IMR-90 (cell line): ENCODE measurements at places on chromosomes 1 and 21.
A peak's percentile ranks its signal among the peaks of the same experiment; 100 is the strongest.

- DNase-seq = no peak
Observed at GRCh38 chr21:28823429-28823828, 169.2 kb downstream of the LTN1 start.

DNA sequence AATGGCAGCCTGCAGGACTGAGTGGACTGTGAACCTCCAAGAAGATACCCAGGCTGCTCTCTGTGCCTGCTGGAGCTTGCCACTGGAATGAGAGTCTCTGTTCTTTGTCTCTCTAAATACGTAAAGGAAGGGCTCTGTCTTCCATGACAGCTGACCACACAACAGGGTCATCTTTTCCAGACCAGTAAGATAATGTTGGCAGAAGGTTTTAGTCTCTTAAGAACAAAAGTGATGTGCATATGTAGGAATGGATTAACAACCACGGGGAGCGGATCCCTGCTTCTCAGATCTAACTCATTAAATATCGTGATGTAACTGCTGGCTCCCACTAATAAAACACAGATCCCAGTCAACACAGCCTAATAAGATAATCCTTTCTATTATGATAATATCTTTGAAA lies 67.5 kb downstream of the MAP10 start:
- no peak for DNase-seq

DNA sequence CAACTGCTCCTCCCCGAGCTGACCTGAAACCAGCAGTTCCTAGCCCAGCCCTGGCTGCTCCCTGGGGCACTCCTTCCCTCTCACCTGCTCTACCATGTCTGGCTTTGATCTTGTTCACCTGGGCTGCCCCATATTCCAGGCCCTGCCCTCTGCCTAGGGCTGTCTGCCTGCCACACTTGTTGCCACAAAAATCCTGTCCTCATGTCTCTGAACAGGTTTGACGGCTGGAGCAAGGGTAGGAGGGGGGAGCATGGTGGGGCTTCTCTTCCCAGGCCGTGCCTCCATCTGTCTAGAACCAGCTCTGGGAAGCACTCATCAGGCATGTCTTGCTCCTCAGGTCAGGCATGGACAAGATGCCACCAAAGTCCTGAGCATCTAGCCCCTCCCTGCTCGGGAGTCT lies 44.3 kb upstream of the WNT2B start:
- no peak for DNase-seq

DNA sequence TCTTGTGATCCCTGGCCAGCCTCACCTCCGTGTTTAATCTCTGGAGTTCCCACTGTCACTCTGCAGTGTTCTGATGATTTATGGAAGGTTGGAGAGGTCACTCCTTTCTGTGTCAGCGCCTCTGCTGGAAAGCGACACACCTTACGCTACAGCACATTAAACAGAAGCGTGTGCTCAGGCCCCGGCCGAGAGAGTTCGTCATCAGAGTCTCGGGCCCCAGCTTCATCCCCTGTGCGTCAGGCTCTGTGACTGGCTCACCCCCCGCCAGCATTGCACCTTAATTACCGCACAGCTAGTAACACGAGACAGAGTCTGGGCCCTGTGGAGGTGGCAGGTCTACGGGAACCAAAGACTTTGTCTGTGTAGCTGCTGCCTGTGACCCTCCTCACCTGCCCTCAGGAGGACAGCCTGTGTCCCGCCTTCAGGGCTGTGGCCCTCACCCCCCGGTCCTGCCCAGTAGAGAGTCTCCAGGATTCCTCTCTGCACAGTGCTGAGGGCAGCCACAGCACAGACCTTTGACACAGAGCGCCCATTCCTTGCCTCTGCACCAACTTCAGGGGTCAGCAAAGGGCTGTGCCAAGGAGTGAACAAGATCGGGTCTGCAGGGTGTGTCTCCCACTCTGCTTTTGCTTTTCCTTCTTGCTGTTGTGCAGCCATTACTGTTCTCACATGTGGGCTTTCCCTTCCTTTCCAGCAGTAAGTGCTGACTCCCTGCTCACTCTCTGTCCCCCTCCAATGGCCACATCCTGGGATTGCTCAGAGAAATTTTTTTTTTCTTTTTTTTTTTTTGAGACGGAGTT lies 157.6 kb downstream of the PGBD5 start:
- peak; percentile 75 for DNase-seq

DNA sequence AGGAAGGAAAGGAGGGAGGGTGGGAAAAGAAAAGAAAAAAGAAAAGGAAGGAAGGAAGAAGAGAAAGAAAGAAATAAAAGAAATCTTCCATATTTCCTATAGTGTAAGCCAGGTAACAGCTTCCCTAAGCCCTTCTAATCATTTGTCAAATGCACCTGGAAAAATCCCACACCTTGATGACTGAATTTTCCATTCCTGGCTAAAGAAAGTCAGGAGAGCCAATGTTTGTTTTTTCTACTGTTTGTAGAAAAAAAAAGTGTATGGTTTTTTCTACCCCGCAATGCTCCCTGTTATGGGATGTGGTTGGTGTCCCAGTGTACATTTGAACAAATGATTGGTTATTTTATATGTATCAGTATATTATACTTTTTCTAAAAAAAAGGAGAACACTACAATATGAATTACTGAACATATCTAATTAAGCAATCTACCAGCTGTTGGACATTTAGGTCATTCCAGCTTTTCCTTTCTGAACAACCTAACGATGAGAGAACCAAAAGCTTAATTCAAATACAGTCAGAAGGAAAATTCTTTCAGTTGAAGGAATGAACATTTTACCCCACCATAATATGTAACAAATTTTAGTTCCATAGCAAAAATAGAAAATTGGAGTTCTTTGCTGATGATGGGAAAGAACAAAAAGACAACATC lies 355.0 kb downstream of the SETD4 start:
- no peak for DNase-seq

DNA sequence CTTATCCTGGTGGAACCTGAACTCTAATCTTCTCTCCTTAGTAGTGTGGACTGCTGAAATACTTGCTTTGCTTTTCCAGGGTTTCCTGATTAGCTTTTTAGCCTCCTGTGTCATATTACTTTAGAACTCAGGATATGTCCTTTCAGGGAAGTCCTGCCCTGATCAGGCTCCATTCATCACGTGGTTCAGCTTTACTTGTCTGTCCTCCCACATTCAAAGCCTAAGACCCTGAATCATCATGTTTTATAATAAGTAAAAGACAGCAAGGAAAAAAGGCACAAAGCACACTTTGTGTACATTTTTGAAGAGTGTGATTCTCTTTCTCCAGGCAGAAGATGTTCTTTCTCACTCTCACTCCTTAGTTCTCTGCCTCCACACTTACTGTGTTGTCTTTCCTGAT lies 70.6 kb downstream of the PATJ start:
- DNase-seq = peak; percentile 4

- DNase-seq = peak; percentile 12
Observed at GRCh38 chr21:41786509-41786987, 19.7 kb upstream of the RIPK4 start.

DNA sequence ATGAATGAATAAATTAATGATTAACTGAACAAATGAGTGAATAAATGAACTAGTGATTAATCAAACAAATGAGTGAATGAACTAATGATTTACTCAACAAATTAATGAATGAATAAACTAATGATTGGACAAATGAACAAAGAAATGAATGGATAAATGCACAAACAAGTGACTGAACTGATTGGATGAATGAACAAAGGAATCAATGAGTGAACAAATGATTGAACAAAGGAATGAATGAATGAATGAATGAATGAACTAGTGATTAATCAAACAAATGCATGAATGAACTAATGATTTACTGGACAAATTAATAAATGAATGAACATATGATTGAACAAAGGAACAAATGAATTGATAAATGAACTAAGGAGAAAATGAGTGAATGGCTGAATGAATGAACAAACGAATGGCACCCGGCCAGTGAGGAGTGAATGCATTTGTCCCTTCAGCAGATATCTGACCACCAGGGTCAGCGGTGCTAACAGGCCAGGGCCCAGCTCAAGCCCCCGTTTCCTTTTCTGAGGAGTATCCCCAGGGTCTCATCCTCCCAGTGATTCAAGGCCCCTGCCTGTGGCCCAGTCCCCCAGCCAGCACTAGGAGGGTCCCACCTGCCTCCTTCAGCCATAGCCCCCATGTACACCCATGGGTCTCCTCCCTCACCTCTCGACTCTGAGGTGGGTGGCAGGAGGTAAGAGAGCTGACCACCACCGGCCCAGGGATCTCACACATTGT lies 49.9 kb downstream of the WNT9A start:
- DNase-seq = no peak

DNA sequence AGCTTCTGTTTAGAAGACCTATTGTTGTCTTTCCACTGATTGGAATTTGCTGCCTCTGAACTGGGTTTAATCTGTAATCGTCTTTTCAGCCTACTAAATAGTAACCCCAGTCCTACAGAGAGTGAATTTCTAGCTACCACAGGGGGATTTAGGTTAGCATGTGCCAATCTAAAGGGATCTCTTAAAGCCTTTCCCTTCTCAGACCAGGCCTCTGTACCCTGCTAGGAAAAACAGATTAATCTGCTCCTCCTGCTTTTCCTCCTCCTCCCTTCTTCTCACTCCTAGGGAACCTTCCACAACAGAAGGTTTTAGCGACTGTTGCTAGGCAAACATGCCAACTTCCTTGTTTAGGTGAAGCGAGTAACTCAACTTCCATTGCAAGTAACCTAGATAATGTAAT lies 1.3 kb upstream of the RC3H1 start:
- peak; percentile 50 for DNase-seq

DNA sequence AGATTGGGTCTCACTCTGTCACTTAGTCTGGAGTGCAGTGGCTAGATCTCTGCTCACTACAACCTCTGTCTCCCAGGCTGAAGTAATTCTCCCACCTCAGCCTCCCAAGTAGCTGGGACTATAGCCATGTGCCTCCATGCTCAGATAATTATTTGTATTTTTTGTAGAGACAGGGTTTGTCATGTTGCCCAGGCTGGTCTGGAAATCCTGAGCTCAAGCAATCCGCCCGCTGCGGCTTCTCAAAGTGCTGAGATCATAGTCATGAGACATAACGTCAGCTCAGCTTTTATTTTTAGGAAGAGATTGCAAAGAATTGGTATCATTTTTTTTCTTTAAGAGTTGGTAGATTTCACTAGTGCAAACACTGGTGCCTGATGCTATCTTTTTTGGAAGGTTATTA lies 244.9 kb downstream of the DSCAM start:
- DNase-seq = no peak

- peak; percentile 50 for DNase-seq
Observed at GRCh38 chr1:153775458-153776327, 486 bp downstream of the SLC27A3 start.

- no peak for DNase-seq
Observed at GRCh38 chr1:94090761-94091160, 30.2 kb downstream of the ABCA4 start.

DNA sequence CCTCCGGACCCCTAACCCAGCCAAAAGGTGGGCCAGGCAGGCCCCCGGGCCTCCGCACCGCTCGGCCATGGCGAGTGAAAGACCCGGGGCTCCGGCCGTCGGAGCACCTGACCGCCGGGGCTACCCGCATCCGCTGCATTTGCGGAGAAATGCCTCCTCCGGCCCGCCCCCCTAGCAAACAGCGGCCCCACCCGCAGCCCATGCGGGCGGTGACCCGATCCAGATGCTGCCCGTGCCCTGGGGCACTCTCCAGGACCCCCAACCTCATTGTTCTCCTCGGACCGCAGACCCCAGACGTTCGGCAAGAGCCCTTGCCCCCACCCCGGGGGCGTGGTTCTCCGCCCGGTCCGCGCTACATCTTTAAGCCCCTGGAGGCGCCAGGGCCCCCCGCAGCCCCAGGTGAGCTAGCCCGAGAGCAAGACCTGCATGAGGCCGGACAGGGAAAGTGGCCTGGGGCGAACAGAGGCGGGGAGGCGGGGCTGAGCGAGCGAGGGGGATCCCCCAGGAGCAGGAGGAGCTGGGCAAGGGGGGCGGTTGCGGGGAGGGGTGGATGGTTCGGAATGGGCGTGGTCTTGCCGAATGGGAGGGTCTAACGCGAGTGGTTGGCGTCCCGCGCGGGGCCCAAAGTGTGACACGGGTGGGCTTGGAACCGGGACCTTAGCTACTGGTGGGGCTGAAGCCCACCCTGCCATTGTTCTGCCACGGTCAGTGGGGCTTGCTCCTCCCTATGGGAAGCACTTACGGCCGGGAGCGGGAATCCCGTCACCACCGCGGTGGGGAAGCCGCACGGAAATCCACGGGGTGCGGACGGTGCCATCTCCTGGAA lies 6.3 kb upstream of the CRYBG2 start:
- DNase-seq = no peak

- DNase-seq = no peak
Observed at GRCh38 chr1:19007491-19008441, 51.3 kb upstream of the IFFO2 start.

DNA sequence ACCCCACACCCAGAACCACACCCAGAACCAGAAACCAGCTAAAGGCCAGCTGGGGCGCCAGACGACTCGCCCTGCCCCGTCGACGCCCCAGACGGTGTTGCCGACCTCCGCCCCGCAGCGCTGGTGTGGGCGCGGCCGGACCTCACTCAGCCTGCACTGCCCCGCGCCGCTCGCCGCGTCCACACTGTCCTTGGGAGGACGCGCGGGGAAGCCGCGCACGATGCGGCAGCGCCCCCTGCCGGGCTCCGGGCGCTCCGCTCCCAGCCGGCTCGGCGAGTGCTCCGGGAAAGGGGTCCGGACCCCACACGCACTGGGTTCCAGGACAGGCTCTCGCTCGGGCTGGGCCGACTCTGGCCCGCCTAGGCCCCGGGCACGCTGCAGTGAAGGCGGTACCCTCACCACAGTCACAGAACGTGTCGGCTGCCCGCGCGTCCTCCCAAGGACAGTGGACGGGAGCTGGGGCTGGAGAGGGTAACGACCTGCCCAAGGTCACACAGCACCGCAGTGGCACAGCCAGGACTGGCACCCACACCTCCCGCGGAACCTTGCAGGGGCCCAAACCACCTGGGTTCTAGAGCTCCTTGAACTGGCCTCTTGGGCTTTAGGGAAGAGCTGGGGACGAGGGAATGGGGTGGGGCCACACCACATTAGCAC lies 90.2 kb downstream of the DMRTA2 start:
- peak; percentile 13 for DNase-seq

GRCh38 chr1:65281846-65282245 lies 27.5 kb upstream of the DNAJC6 start:
- DNase-seq = no peak

DNA sequence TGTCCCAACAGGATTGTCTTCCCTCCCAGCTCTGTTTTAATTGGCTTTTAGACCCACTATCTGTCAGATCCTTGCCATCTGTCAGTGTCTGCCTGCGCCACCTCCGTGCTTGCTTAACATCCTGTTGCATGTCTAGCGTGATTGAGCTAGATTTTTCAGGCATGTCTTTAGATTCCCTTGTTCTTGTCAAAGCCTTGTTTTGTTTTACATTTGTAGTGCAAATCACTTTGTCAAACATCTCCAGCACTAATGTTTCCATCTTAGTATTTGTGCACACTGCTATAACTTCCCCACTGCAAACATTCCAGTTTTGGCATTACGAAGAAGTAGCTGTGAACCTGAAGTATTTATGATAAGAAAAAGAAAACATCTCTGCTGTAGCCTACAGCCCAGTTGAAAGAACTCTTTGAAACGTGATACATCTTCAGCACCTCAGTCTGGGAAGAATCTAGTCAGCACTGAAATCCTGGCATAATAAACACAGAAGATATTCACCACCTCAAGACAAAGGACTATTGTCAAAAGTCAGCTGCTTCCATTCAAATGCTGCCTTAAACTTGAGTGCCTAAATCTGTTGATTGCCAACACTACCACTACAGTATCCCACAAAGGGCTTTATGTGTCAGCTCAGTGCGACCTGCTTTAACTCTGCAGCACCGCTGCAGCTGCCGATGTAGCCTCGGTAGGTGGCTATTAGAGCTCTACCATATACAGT lies 105.0 kb downstream of the FNBP1L start:
- peak; percentile 53 for DNase-seq

GRCh38 chr1:239952348-239953308 lies 139.1 kb upstream of the FMN2 start:
- no peak for DNase-seq
